ENCODE measurements at places on chromosomes 1 and 21.

DNA sequence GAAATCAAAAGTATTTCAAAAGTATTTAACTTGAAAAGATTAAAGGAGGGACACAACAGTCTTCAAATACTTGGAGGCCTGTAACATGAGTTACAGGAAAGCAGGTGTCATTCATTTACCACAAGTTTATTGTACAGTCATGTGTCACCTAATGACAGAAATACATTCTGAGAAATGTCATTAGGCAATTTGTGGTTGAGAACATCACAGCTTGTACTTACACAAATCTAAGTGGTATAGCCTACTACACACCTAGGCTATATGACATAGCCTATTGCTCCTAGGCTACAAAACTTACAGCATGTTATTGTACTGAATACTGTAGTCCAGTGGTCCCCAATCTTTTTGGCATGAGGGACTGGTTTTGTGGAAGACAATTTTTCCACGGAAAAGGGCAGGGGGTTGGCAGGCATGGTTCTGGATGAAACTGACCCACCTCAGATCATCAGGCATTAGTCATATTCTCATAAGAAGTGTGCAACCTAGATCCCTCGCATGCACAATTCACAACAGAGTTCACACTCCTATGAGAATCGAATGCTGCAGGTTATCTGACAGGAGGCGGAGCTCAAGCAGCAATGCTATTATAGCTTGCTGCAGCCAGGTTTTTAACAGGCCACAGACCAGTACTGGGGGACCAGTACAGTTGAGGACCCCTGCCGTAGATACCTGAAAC is 25.0 kb upstream of the PHTF1 start:
- DNase-seq, result no peak

DNA sequence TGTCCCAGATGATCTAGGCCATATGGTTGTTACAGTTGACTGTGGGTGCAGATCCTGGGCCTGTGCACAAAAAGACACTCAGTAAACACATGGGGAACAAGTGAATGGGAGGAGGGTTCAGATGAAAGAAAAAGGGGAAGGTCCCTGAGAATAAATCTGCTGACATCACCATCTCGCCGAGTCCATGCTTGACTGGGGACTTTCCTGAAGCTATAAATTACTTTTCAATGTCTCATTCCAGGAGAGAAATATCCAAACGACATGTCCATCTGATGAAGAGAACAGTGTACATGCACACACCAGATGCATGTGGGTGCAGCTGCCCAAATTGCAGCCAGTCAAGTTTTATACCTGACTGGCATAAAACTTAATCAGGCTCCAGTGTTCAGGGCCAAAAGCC is 109.0 kb downstream of the HIVEP3 start:
- no peak for DNase-seq

- no peak for DNase-seq
Observed at GRCh38 chr1:44101328-44101727, 17.3 kb upstream of the KLF17 start.

GRCh38 chr1:207444514-207445217 is 9.5 kb upstream of the CR2 start:
- no peak for DNase-seq

All from fibroblast of skin of back (primary cell).